IMR-90 (cell line): ENCODE measurements at places on chromosomes 13 and 19. TPM values are rescaled to one million over a fixed set of nuclear protein-coding genes. Genes with fewer than 3 reads are reported as not detected.
A peak's percentile ranks its signal among the peaks of the same experiment; 100 is the strongest.

DNA sequence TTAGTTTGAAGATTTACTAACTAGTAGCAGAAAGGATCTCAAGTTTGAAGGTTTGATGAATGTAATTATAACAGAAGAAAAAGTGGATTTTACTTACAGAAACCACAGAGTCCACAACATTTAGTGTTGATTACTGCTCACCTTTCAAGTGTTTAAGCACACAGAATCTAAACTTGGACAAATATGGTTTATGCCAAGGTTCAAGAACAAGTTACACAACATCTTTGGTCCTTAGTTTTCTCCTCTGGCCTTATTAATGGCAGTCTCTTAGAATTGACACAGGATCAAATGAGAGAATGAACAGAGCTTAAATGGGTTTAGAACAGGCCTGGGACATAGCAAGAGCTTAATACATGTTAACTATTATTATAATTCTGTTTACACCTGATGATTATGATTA, 133.0 kb downstream of the RBM26 start:
- no peaks in the 10 kb centered on the region for H3K36me3 ChIP-seq
- no peak for DNase-seq
- H3K4me1 ChIP-seq, result no peaks in the 10 kb centered on the region
- no peaks in the 10 kb centered on the region for H3K27me3 ChIP-seq
- H3K27ac ChIP-seq, result no peak overlapping the region

GRCh38 chr13:20378721-20379120, 146.6 kb upstream of the GJB6 start:
- H3K27ac ChIP-seq, result no peak overlapping the region
- no peaks in the 10 kb centered on the region for H3K4me1 ChIP-seq
- no peaks in the 10 kb centered on the region for H3K36me3 ChIP-seq
- H3K4me3 ChIP-seq, result no peak overlapping the region
- no peak for DNase-seq

GRCh38 chr13:114069376-114070097, 62.9 kb downstream of the RASA3 start:
- H3K4me3 ChIP-seq, result no peak overlapping the region
- H3K27me3 ChIP-seq, result no peaks in the 10 kb centered on the region
- DNase-seq, result no peak
- H3K36me3 ChIP-seq, result peaks cover 31% of the 10 kb centered on the region
- H3K27ac ChIP-seq, result peak overlapping the region; percentile 98

Gene DMRTC2
- total RNA-seq, result not detected in 2 replicates

- no peaks in the 10 kb centered on the region for H3K36me3 ChIP-seq
- H3K4me3 ChIP-seq, result peak overlapping the region; percentile 20; the same call in 1 of the 2 replicates
- H3K27me3 ChIP-seq, result no peaks in the 10 kb centered on the region
- no peak for DNase-seq
- H3K4me1 ChIP-seq, result peaks cover 3% of the 10 kb centered on the region; the same call in 1 of the 2 replicates
Observed at GRCh38 chr19:3075605-3076431, 13.5 kb upstream of the TLE5 start.

Gene WDR62
- 4.5 and 5.0 TPM in 2 replicates for total RNA-seq

- H3K4me3 ChIP-seq, result peak overlapping the region; percentile 8; the same call in 1 of the 2 replicates
- H3K4me1 ChIP-seq, result peaks cover 22% of the 10 kb centered on the region
Observed at GRCh38 chr19:34430738-34431625, 2.8 kb downstream of the UBA2 start.

- H3K27me3 ChIP-seq, result no peaks in the 10 kb centered on the region
- H3K36me3 ChIP-seq, result peaks cover 12% of the 10 kb centered on the region
- peak overlapping the region; percentile 96 for H3K4me3 ChIP-seq
- peaks cover 4% of the 10 kb centered on the region for H3K4me1 ChIP-seq
Observed at GRCh38 chr19:40576151-40576584, 505 bp upstream of the SHKBP1 start.

GRCh38 chr19:55550321-55550650, 4.9 kb upstream of the SBK3 start:
- H3K27ac ChIP-seq, result peak overlapping the region; percentile 84
- no peaks in the 10 kb centered on the region for H3K27me3 ChIP-seq
- no peaks in the 10 kb centered on the region for H3K36me3 ChIP-seq
- H3K4me3 ChIP-seq, result no peak overlapping the region
- no peak for DNase-seq

DNA sequence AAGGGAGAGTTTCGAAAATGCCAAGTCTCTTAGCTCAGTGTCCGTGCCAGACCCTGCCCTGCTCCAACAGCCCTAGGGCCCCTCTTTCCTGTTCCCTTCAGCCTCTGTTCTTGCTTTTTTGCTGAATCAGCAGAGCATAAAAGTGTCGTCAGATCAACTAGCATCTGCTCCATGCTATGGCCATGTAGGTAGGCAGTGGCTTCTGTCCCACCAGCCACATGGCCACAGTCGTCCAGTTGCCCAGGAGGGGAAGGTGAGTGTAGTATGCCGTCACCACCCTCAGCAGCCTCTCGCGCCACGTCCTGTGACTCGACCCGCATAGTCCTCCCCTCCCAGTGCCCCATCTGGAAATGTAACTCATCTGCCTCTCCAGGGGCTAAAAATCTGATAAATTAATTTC, 50.9 kb upstream of the ATP11A start:
- H3K4me3 ChIP-seq, result no peak overlapping the region
- H3K36me3 ChIP-seq, result no peaks in the 10 kb centered on the region
- H3K4me1 ChIP-seq, result 0 out of 2 replicates have a peak, but pooled peaks cover 2% of the 10 kb centered on the region
- DNase-seq, result no peak
- H3K27ac ChIP-seq, result no peak overlapping the region
- peaks cover 52% of the 10 kb centered on the region for H3K27me3 ChIP-seq

DNA sequence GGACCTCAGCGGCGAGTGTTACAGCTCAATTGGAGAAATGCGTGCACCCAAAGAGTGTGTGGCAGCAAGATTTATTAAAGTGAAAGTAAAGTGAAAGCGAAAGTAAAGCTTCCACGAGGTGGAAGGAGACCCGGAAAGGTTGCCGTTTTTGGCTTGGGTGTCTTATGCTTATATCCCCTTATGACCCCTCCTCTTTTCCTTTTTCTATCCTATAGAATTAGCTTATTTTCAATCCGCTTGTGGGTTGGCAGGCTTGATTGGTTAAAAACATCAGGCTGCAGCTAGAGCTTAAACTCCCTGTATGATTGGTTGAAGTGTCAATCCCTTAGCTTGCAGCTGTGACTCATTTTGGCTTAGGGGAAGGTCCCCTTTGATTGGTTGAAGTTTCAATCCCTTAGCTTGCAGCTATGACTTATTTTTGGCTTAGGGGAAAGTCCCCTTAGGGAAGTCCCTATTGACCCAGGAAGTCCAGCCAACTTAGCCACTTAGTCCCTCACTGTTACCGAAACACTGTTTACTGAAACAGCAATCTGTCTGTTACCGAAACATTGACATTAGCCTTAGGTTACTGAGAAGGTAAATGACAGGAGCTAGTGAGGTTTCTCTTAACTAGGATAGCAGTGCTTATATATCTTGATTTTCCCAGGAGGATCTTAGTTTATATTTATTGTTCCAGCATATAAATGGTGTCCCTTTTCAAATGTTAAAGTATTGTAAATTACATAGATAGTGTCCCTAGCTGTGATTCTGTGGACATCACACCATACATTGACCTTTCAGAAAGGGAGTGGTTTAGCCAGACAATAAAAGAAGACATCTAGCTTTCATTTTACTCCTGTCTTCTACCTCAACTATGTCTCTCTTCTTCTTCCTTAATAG, 575.8 kb downstream of the DACH1 start:
- no peak overlapping the region for H3K4me3 ChIP-seq
- H3K36me3 ChIP-seq, result no peaks in the 10 kb centered on the region
